ENCODE measurements at places on chromosomes 7 and 10.

DNA sequence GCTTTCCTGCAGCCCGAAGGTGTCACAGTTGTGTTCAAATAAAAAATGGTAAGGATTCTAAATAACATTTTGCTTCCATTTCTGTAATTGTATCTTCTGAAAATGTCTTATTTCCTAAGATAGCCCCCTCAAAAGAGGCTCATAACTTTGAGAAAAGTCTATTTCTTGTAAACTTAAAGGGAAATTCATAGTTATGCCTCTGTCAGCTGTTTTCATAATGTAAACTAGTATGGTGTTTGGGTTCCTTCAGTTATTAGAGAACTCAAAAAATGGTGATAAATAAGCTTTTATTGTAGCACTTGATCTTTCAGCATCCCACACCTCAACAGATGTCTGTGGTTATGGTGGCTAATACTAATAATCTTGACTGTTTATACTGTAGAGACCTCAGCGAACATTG lies 57.1 kb downstream of the KLHDC10 start:
- no peak for DNase-seq

DNA sequence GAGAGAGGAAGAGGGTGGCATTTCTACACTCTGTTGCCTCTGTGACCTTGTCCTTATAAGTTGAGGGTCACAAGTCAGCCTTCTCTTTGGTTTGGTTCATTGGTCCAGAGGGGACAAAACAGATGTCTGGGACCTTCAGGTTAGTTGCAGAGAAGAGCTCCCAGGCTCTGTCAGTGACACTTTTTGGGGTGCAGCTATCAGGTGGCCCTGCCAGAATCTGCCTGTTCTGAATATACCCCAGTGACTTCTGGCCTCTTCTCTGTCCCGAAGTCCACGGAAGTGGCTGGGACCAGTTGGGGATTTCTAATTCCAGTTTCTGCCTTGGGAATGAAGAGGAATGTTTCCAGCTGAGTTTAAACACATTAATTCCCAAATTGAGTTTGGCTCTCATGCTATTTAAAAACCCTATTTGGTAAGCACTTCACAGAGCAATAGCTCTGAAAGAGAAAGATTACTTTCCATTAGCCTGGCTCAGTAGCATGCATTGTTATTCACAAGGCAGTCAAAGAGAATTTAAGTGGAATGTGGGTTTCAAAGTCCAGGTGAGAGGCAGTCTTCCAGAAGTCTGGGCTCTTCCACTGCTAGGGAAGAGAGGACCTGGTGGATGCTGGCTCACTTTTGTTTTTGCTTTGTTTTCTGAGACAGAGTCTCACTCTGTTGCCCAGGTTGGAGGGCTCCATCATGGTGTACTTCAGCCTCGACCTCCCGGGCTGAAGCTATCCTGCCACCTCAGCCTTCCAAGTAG lies 237.8 kb upstream of the GALNT17 start:
- DNase-seq, result no peak

GRCh38 chr7:121373177-121373576 lies 22.9 kb downstream of the FAM3C start:
- DNase-seq, result no peak

DNA sequence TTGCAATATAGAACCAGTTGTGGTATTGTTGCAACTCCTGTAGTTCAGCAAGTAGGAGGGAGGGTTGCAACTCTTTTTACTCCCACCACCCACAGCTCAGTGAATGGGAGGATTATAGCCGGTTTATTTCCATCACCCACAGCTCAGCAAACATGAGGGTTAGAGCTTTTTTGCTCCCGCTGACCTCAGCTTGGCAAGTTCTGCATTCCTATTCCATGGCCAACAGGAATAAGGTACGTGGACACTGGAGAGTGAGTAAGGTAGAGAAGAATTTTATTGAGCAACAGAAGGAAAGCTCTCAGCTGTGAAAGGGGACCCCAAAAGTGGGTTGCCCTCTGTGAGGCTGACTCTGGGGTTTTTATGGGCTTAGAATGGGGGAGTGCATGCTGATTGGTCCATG lies 167.1 kb upstream of the SMIM30 start:
- DNase-seq, result no peak

GRCh38 chr7:7820409-7820808 lies 102.0 kb upstream of the RPA3 start:
- DNase-seq, result no peak

DNA sequence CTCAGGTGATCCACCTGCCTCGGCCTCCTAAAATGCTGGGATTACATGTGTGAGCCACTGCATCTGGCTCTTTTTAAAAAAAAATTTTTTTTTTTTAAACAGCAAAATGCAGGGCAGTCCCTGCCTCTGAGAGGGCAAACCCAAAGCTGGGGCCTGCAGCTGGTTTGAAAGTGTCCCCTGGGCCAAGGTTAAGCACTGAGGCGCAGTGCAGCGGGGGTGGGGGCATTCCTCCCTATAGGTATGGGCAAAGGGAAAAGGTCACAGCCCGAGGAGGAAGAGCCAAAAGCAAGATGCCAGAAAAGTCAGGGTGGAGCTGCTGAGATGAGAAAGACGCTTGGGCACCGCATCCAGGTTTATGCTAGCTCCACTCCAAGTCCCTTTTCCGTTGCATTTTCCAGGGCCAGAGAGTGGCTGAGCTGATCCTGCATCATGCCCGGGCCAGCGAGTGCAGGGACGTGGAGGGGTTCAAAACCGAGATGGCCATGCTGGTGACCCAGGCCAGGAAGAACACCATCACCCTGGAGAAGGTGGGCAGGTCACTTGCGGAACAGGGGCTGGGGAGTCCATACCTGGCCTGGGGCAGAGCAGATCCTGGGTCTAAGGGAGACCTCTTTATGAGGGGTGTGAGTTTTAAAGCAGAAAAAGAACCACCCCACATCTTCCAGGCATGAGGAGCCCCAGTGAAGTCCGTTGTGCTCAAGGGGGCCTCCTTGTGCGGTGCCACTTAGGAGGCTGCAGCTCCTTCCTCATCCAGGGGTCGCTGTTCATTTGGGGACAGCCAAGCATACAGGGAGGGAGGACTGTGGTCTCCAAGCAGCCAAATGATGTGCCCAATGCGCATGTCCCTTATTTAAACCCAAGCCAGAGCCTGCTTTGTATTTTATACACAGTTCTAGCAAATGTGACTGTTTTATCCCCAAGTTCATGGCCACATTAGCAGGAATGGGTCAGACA lies 7.0 kb upstream of the NDUFB2 start:
- no peak for DNase-seq

Measured in suprapubic skin (tissue), 4 donors.